ENCODE measurements at places on chromosomes 1 and 21. TPM values are rescaled to one million over a fixed set of nuclear protein-coding genes. Genes with fewer than 3 reads are reported as not detected.

FABP3 gene
- 63.6 TPM for total RNA-seq

DNA sequence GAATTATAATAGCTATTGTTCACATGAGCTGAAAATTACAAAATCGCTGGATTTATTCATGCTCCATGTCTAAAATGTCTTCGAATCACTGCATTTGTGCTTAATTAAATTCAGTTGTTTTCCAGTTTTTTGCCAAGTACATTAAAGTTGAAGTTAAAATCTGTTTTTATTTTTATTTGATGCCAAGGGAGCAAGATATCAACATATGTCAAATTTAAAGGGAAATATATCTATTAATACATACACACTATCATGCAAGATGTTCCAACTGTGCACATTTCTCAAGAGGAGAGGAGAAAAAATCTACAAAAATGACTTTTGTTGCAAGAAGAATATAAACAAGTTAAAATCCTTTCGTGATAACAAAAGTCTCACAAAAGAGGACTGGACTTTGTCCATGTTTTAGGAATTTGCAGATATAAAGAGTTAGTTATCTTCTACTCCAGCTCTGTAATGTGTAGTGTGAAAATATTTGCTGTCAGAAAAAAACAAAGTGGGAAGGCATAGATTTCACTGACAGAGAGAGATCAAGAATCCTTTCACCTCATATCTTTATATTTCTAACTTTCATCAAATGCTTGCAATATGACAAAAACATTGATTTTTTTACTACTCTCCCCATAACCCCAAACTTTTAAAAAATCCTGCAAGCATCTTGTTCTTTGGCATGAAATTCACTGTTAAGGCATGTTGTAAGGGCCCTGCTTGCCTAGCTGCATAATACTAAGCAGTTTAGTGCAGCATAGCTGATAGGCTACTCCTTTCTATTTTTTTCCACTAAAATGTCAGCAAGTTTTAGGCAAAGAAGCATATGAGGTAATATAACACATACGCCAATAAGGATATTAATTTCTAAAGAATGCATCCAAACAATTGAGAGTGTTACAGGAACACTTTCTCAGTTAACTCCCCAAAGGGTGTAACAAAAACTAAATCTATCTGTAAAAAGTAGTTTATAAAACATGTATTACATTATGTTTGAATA lies 340.2 kb upstream of the ADAMTS5 start:
- no peaks in the 10 kb centered on the region for H3K27me3 ChIP-seq
- H3K4me3 ChIP-seq: no peak overlapping the region
- H3K27ac ChIP-seq: no peak overlapping the region
- no peaks in the 10 kb centered on the region for H3K36me3 ChIP-seq
- no peaks in the 10 kb centered on the region for H3K4me1 ChIP-seq
- no peak for DNase-seq

- no peaks in the 10 kb centered on the region for H3K36me3 ChIP-seq
- no peak overlapping the region for H3K4me3 ChIP-seq
Measured at GRCh38 chr1:147472966-147473732, 68.2 kb upstream of the BCL9 start.

GRCh38 chr1:170620164-170620563 lies 43.8 kb upstream of the PRRX1 start:
- H3K27ac ChIP-seq: no peak overlapping the region
- no peak for DNase-seq
- H3K4me3 ChIP-seq: no peak overlapping the region
- no peaks in the 10 kb centered on the region for H3K36me3 ChIP-seq

DNA sequence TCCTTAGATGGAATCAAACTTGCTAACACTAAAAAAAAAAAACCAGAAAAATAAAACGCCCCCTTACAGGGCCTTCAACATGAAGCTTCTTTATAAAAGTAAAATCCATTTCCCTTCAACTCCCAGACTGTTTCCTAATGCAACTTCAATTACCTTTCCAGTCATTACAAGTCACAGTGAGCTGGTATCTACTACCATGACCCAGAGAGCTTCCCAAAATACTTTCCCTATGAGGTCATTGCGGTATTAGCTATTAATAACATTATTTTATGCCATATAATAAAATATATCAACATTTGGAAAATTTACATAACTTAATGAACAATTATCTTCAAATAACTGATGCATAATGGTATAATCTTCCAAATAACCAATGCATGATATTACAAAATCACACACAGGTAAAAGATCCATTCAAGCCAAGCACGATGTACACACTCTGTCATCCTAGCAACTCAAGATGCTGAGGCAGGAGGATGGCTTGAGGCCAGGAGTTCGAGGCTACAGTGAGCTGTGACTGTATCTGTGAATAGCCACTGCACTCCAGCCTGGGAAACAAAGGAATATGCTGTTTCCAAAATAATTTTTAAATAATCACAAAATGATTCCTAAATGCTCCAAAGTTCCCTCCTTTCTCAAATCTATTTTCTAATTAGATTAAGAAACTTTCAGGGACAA lies 24.1 kb downstream of the EIF4G3 start:
- peaks cover 12% of the 10 kb centered on the region for H3K4me1 ChIP-seq
- H3K4me3 ChIP-seq: no peak overlapping the region
- no peak overlapping the region for H3K27ac ChIP-seq

- no peak for DNase-seq
- H3K36me3 ChIP-seq: no peaks in the 10 kb centered on the region
- H3K27ac ChIP-seq: no peak overlapping the region
- no peak overlapping the region for H3K4me3 ChIP-seq
- H3K4me1 ChIP-seq: no peaks in the 10 kb centered on the region
Measured at GRCh38 chr1:101742509-101742908, 254.2 kb downstream of the OLFM3 start.

- peak overlapping the region; percentile 87 for H3K4me3 ChIP-seq
- H3K27me3 ChIP-seq: no peaks in the 10 kb centered on the region
- peak overlapping the region; percentile 70 for H3K27ac ChIP-seq
- DNase-seq: peak; percentile 76
Measured at GRCh38 chr1:230067419-230067870, 407 bp downstream of the GALNT2 start.

GRCh38 chr1:201248721-201249559 lies 34.4 kb upstream of the PKP1 start:
- H3K27ac ChIP-seq: no peak overlapping the region
- no peaks in the 10 kb centered on the region for H3K36me3 ChIP-seq
- peaks cover 8% of the 10 kb centered on the region for H3K27me3 ChIP-seq
- no peaks in the 10 kb centered on the region for H3K4me1 ChIP-seq
- no peak for DNase-seq

SLC25A34 gene
- total RNA-seq: 3.0 TPM

GRCh38 chr1:160844447-160845232 lies 18.0 kb downstream of the CD244 start:
- no peak overlapping the region for H3K27ac ChIP-seq
- H3K27me3 ChIP-seq: no peaks in the 10 kb centered on the region
- no peak for DNase-seq

HLX gene
- 14.9 TPM for total RNA-seq

GRCh38 chr1:97516588-97516987 lies 404.2 kb downstream of the DPYD start:
- no peak overlapping the region for H3K4me3 ChIP-seq
- DNase-seq: no peak
- H3K27ac ChIP-seq: no peak overlapping the region
- no peaks in the 10 kb centered on the region for H3K36me3 ChIP-seq

DNA sequence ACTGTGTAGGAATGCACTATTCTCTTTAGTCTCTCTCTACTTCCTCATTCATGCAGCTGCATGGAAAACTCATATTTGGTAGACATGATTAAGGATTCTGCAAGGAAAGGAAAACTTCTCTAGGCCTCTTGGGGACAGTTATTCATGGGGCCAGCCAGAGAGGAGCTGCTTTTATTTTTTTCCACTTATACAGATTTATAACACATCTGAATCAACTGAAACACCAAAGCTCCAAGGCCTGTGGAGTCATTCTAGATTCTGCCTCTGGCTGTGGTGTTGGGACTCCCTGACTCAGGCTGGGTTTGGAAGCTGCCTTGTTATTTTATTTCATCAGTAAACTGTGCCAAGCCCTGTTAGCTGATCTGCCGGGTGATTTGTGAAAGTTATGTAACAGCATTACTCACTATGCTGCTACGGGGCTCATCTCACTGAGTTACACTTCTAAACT lies 83.9 kb upstream of the EDEM3 start:
- no peaks in the 10 kb centered on the region for H3K27me3 ChIP-seq
- H3K4me3 ChIP-seq: no peak overlapping the region
- peak overlapping the region; percentile 17 for H3K27ac ChIP-seq
- H3K4me1 ChIP-seq: peaks cover 6% of the 10 kb centered on the region

- DNase-seq: no peak
- no peaks in the 10 kb centered on the region for H3K36me3 ChIP-seq
- no peaks in the 10 kb centered on the region for H3K4me1 ChIP-seq
Measured at GRCh38 chr1:94396356-94397010, 21.7 kb upstream of the ABCD3 start.

SPRR2G gene
- not detected for total RNA-seq

- no peak for DNase-seq
- H3K4me1 ChIP-seq: peaks cover 5% of the 10 kb centered on the region
- no peak overlapping the region for H3K27ac ChIP-seq
- H3K36me3 ChIP-seq: peaks cover 93% of the 10 kb centered on the region
- H3K4me3 ChIP-seq: no peak overlapping the region
Measured at GRCh38 chr1:35838693-35839245, 31.0 kb downstream of the AGO4 start.

RCAN3 gene
- total RNA-seq: 11.3 TPM

DNA sequence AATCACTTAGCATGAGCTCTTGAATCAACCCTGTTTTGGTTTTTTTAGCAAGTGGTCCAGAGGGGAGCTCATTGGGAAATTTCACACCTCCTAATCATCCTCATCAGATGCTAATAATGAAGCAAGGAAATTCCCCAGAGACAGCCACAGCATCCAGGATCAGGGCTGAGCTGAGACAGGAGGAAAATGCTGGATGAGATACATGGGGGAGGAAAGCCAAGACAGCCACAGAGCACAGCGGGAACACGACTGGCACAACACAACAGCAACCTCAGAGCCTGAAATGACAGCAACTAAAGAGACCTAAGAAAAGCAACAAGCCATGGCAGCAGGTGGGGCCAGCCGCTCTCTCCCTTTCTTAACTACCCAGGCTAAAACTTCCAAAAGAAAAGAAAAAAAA lies 70.4 kb downstream of the UBR4 start:
- H3K4me3 ChIP-seq: no peak overlapping the region
- H3K36me3 ChIP-seq: peaks cover 99% of the 10 kb centered on the region
- H3K27ac ChIP-seq: no peak overlapping the region
- H3K27me3 ChIP-seq: no peaks in the 10 kb centered on the region

- H3K36me3 ChIP-seq: peaks cover 75% of the 10 kb centered on the region
- H3K4me1 ChIP-seq: no peaks in the 10 kb centered on the region
- H3K4me3 ChIP-seq: no peak overlapping the region
- no peak overlapping the region for H3K27ac ChIP-seq
- no peak for DNase-seq
- H3K27me3 ChIP-seq: no peaks in the 10 kb centered on the region
Measured at GRCh38 chr21:34852448-34852847, 183.7 kb downstream of the CLIC6 start.

LCE1D gene
- not detected for total RNA-seq

SYF2 gene
- total RNA-seq: 38.8 TPM

DNA sequence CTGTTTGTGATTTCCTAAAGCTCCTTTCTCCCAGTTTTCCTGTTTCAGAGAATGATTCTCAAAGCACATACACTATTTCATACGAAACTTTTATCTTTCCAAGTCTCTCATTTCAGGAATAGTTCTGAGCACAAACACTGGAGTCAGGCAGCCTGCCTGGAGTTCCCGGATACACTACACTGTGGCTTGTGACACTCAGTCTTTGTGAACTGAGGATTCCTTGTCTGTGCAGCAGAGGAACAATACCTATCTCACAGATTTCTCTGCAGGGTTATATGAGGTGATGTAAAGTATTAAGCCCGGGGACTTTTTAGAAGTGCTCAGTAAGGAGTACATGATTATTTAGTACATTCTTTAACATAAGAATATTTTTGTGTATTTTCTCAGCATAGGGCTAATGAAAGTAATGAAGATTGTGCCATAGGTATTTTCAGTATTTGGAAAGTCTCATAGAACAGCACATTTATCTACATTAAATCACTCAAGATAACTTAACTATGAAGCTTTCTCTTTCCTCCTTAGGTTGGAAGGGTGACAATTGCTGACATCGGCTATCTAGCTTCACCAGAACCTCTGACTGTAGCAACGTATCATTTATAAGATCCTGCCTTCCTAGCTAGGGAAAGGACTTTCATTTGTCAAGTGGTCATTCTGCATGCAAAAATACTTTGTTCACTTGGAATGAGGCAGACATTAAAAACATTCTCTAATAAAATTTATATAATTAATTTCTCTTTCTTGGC lies 12.9 kb downstream of the GBP2 start:
- no peaks in the 10 kb centered on the region for H3K4me1 ChIP-seq
- no peak overlapping the region for H3K4me3 ChIP-seq
- H3K27ac ChIP-seq: no peak overlapping the region
- peaks cover 97% of the 10 kb centered on the region for H3K36me3 ChIP-seq
- H3K27me3 ChIP-seq: no peaks in the 10 kb centered on the region
- no peak for DNase-seq

DNA sequence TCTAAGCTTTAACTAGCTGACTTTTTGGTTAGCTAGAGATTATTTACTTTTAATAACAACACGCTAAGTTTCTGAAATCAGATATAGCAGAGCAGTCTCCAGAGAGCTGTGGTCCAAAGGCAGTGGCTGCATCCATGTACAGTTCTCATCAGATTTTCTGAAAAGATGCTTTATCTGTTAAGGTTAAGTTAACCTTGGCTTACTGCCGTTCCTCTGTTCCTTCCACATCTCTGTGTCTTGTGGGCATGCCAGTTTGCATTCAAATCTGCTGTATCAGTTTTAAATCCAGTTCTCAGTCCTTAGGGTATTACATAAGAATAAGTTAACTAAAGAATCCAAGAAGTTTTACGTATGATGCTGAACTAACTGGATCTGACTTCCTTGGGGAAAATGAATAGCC lies 46.8 kb downstream of the SPATA46 start:
- no peak for DNase-seq
- H3K27ac ChIP-seq: no peak overlapping the region
- H3K27me3 ChIP-seq: no peaks in the 10 kb centered on the region

DNA sequence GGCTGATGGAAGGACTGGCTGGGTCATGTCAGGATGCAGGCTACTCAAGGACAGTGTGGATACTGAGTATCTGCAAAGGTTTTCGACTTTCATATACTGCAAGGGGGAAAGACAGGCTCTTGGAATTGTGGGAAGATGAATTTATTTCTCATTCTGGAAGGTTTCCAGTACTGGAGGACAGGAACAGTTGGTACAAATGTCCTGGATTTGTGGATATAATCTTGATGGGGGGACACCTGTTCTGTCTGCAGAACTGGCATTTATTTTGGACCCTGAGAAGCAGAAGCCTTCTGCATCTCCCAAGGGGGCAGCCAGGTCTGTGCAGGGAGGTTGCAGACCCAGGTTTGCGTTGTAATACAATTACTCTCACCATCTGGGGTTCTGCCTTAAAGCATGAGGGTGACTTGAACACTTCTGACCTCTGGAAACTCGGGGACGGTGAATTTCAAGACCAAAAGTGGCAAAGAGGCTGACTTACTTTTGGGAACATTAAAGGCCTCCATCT lies 65.8 kb downstream of the NOS1AP start:
- no peak for DNase-seq
- no peaks in the 10 kb centered on the region for H3K36me3 ChIP-seq
- no peaks in the 10 kb centered on the region for H3K4me1 ChIP-seq
- H3K27ac ChIP-seq: no peak overlapping the region

- H3K27me3 ChIP-seq: no peaks in the 10 kb centered on the region
- DNase-seq: no peak
- H3K27ac ChIP-seq: no peak overlapping the region
- H3K36me3 ChIP-seq: no peaks in the 10 kb centered on the region
- H3K4me1 ChIP-seq: peaks cover 12% of the 10 kb centered on the region
Measured at GRCh38 chr21:35502821-35503220, 453.7 kb upstream of the RUNX1 start.

NR5A2 gene
- total RNA-seq: 8.1 TPM

- H3K27ac ChIP-seq: no peak overlapping the region
- no peaks in the 10 kb centered on the region for H3K27me3 ChIP-seq
- DNase-seq: peak; percentile 90
- H3K4me1 ChIP-seq: peaks cover 13% of the 10 kb centered on the region
Measured at GRCh38 chr1:111481387-111482221, 7.8 kb downstream of the C1orf162 start.
